ENCODE measurements at places on chromosomes 12 and 14.

- DNase-seq, result no peak
Observed at GRCh38 chr14:28941758-28942157, 175.2 kb downstream of the FOXG1 start.

DNA sequence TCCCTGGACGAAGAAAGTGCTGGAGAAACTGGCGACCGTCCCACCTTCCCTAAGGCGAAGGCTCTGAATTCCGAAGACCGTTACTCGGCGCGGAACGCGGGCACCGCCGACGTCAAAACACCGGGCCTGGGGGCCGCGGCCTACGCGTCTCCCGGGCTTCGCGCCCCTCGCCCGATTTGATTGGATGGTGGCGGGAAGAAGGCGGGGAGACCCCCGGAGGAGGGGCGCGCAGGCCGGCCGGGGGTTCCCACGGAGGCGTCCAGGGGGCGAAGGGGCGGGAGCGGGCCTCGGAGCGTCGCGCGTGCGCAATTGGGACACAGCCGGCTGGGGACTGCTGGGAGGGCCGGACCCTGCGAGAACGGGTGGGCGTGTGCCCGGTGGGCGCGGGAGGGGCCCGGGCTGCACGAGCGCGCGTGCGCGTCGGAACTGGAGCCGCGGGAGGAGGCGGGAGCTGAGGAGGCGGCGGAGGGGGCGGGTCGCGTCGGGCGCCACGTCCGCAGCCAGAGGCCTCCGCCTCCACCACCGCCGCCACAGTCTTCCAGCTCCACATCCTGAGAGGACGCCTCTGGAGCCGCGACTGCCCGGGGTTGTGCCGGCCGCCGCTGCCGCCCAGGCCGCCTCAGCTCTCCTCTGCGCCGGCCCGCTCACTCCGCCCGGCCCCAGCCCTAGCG is at the start of gene TMEM263:
TMEM263 (plus strand) TSS at position 531 of the 671 bp plus-strand sequence. CDS start 11,210 bp downstream, outside the sequence.
- peak; percentile 99 for DNase-seq

DNA sequence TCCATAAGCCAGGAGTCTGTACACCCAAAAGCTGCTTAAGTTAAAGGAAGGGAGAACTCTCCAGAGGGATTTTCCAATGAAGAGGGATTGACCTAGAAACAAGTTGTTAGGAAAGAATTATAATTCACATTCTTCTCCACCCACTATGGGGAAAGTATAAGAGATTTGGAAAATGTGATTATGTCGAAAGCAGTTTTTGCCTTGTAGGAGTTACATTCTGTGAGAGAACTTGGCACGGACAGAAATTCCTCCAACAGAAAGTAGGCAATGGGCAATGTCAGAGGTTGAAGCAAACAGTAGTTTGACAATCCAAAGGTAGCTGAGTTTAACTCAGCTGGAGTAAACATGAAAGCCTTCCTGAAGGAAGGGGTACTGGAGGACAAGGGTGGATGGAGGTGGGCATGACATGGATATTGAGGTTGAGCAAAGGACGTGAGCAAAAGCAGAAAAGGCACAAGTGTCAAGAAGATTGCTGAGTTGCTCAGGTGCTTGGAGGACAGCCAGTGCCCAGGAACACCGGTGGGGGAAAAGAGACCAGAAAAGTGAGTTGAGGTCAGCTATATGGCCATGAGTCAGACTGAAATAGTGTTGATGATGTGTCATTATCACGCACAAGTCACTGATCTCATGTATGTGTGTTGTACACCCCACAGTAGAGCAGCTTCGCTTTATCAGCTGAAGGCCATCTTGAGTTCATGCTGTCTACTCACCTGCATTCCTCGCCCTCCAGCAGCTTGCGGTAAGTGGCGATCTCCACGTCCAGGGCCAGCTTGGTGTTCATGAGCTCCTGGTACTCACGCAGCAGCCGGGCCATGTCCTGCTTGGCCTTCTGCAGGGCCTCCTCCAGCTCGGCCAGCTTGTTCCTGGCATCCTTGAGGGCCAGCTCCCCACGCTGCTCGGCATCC is 4.0 kb downstream of the KRT5 start:
- no peak for DNase-seq

DNA sequence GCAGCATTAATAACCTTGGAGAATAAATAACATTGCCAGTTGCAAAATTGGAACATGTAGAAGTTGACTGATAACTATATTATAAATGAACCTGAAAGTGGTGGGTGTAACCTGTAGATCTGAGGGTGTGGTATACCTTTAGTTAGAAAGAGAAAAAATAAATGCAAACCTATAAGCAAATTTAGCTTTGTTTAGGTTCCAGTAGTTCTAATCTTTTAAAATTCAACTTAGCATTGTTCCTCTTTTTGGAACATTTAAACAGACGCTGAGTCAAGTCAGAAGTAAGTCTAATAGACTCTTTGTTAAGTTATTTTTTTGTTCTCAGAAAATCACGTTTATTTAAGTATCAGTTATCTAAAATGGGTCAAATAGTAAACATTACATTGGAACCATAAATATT is 120.0 kb downstream of the DNAI7 start:
- no peak for DNase-seq

GRCh38 chr12:132448463-132448820 is 41.5 kb upstream of the FBRSL1 start:
- no peak for DNase-seq

DNA sequence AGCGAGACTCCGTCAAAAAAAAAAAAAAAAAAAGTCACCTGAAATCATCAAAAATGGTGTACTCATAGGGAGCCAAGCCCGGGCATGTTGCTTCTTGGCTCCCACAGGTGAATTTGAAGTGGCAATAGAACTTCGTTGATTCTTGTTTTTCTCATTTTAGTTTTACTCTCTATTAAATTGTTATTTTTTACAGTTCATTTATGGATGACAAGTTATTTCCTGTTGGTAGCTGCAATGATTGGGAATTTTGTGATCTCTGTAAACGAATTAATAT is 1.3 kb downstream of the TM7SF3 start:
- no peak for DNase-seq
